ENCODE measurements at places on chromosomes 5 and 9. TPM values are rescaled to one million over a fixed set of nuclear protein-coding genes. Genes with fewer than 3 reads are reported as not detected.

GRCh38 chr5:150559088-150559487, 51.2 kb downstream of the NDST1 start:
- no peak for DNase-seq

Gene N4BP3
- 4.4 TPM for polyA plus RNA-seq

- DNase-seq, result no peak
Observed at GRCh38 chr9:126504977-126505455, 108.7 kb upstream of the LMX1B start.

DNA sequence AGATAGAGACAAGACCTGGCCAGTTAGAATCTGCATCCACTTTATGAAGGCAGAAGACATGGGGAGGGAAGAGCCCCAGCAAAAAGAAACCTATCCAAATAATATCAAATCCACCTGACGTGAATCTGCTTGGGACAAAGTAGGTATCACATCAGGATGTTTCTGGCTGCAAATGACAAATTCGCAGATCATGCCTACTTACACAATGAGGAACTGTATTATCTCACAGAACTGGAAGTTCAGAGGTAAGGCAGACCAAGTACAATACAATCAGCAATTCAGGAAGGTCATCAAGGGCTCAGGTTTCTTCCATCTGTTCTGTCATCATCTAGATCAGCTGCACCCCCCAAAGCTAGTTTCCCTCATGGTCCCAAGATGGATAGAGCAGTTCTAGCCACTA, 13.2 kb upstream of the NR4A3 start:
- no peak for DNase-seq

DNA sequence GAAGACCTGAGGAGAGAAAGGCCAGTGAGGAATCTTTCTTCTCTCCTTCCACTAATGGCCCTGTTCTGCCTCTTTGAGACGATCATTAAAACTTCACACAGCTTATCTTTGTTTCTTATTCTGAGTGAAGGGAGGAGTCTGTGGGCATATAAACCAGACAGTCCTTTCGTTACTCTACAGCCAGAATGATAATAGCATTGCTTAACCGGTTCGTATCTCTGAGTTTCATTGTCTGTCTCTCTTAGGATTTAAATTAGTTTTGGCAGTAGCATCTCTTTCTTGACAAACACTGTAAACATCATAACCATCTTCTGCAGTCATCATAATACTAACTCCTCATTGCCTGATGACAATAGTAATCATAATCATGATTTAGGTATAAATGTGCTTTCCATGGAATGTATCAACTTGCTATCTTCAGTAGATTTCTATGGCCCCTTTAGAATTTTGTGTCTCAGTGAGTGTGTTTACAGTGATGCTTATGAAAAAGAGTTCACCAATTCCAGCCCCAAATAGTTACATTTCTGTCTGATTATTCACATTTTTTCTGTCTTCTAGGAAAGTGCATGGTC, 618.8 kb upstream of the KLF4 start:
- DNase-seq, result no peak

Gene CRHBP
- polyA plus RNA-seq, result 25.7 TPM

DNA sequence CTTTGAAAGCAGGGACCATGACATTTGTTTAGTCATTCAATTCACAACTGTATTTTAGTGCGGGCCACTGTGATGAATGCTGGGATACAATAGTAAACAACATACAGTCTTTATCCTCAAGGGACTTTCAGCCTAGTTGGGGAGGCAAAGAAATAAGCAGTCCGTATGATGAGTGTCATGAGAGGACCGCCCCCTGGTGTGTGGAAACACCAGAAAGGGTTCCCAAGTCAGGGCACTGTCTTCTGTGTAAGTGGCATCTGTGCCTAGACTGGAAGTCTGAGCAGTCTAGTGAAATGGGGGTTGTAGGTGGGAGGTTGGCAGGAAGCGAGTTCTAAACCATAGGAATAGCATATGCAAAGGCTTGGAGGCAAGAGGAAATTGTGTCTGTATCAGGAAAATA, 6.8 kb downstream of the C9orf43 start:
- DNase-seq, result no peak
